ENCODE measurements at places on chromosomes 11 and 22.

GRCh38 chr22:20887375-20887774 lies 28.6 kb downstream of the SNAP29 start:
- no peak for DNase-seq

DNA sequence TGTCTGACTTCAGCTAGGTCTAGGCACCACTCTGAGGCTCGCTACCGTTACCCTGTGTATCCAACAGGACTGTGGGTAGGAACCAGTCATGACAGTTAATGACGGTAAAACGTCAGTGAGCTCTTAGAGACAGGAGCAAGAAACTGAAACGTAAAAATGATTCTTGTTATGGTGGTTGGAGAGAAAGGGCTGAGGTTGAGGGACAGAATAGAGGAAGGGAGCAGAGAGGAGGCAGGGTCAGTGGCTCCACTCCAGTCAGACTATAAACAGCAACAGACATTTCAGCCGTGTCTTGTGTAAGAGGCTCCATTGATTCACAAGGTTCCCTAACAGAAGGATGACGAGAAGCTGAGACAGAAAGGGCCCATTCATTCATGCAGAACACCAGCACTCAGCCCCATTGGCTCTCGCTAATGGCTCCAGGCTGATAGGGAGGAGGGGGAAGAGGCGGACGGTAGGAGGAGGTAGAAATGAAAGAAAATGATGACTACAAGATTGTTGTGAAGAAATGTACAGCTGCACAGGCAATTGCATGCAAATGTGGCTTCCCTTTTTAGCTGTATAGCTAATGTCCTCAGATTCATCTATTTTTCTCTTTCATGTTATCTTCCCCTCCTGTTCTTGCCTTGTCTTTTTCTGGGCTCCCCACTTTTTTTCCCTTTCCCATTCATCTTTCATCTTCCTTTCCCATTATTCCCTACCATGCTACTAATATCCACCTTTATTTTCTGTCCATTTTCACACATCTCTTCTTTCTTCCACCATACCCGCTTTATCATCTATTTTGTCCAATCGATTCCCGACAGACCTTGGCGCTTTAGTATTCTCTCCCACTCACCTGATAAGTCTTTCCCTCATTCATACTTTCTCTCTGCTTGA lies 34.3 kb downstream of the ETS1 start:
- no peak for DNase-seq

DNA sequence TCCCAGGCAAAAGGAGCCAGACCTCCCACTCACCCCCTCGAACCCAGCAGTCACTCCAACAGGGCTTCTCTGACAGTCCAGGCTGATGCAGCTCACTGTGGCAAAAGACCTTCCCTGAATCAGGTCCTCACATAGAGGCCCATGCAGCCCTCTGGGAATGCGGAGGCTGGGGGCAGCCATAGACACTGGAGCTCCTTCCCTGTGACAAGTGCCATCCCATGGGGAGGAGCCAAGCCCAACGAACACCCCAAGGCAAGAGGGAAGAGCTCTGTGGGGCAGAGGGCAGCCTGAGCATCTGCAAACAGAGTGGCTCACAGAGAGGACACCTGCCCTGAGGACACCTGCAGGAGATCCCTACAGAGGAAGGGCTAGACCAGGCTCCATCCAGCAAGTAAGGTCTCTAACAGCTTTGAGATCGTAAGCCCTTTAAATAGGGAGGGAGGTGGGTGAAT lies at the start of gene LINC01488:
LINC01488 (plus strand) TSS at position 271 of the 452 bp plus-strand sequence.
- DNase-seq: no peak

DNA sequence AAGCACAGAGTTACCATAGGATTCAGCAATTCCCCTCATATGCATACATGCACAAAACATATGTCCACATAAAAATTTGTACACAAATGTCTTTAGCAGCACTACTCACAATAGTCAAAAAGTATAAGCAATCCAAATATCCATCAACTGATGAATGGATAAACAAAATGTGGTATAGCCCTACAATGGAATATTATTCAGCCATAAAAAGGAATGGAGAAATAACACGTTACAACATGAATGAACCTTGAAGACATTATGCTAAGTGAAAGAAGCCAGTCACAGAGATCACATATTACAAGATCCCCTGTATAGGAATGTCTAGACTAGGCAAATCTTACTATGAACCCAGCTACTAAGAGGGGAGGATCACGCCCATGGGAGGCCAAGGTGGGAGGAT lies 7.2 kb downstream of the PRR14L start:
- DNase-seq: no peak

DNA sequence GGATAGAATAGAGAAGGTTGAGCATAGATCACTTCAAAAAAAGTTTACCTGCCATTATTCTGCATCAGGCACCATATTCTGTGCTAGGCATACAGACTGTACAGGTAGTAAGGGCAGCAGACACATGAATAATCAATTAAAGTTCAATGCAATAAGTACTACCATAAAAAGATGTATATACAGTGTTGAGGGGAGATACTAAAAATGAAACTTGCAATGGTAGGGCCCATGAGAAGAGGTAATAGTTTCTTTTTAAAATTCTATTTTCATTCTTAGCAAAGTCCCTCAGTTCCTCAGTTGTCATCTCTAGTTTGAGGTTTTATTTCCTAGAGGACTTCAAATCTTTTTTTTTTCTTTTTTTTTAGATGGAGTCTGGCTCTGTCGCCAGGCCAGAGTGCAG lies 819.9 kb downstream of the FAM181B start:
- DNase-seq: no peak
